RPMI7951 (cell line): ENCODE measurements at places on chromosomes 6 and 20. TPM values are rescaled to one million over a fixed set of nuclear protein-coding genes. Genes with fewer than 3 reads are reported as not detected.

DNA sequence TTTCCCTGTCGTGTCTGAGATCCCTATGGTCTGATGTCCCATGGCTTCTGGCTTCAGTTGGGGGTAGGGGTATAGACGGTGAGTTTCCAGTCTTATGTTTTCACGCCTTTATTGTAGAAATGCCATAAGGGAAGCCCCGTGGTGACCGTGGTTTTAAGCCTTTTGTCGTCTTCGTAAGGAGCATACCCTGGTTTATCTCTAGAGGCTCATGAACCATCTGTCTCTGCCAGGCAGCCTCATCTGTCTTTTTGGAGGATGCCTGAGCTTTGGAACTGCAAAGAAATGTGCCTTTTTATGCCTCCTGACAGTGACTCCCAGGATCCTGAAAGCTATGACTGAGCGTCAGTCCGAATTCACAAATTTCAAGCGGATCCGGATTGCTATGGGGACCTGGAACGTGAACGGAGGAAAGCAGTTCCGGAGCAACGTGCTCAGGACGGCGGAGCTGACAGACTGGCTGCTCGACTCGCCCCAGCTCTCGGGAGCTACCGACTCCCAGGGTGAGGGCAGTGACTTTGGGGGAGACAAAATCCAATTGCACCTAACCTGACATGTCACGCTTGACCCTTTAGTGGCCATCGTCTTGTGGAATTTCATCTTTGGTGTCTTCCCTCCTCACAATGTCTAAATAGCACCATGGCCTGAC, 84.6 kb downstream of the SYNJ2 start:
- DNase-seq, result no peak

- DNase-seq, result peak; percentile 73
Observed at GRCh38 chr20:43941476-43942200, 27.0 kb downstream of the TOX2 start.

- no peak for DNase-seq
Observed at GRCh38 chr6:67450641-67451040, 1184.4 kb upstream of the ADGRB3 start.

LAMA4 gene
- 7.6 and 7.7 TPM in 2 replicates for total RNA-seq

DNA sequence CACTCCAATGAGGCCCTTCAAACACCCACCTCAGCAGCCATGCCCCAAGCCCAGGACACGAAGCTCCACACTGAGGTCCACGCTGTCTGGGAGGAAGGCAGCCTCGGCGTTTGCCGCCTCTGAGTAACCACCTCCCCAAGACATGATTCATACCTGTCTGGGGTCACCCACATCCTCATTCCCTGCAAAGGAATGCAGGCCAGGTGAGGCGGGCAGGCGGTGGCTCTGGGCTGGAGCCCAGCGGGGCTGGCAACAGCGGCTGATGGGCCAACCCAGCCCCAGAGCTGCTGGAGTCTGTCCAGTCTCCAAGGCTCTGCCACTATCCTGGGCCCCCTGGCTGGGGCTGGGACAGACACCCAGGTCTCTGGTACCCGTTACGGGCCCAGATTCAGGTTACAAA, 14.8 kb downstream of the PMEPA1 start:
- DNase-seq, result peak; percentile 52

DNA sequence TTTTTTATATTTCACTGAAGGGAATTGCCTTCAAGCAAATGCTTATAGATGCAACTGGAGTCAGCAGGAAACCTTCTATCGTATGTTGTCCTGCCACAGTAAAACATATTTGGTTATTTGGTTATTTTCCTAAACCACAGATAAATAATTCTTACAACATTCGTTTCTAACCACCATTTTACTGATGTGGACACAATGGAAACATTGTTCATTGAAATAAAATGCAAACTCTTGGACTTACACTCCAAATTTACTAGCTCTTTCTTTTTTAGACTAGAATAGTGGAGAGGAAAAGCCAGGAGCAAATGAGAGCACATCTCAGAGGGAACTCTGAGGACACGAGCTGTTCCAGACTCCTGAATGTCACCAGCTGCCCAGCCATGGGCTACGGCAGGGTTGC, 114.8 kb downstream of the RPS12 start:
- DNase-seq, result no peak

DNA sequence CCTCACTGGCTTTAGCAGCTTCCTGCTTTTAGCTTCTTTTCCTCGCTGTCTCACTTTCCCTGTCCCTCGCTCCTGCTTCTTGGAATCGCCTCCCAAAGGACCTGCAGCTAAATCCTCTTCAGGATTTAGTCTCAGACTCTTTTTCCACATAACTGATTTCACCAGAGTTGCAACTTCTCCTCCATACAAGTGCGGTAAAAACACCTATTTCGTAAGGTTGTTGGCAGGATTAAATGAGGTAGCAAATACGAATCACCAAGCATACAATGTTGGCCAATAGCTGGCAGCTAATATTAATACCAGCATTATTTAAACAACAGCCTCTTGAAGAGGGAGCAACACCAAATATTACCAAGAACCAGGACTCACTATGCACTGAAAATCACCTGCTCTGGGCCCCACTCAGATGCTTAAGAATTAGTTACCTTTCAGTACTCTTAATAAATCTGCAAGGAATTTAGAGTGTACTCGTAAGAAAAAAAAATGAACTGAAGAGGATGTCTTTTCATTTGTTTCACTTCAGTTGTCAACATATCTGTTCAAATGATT, 123.0 kb downstream of the DTNBP1 start:
- no peak for DNase-seq

DNA sequence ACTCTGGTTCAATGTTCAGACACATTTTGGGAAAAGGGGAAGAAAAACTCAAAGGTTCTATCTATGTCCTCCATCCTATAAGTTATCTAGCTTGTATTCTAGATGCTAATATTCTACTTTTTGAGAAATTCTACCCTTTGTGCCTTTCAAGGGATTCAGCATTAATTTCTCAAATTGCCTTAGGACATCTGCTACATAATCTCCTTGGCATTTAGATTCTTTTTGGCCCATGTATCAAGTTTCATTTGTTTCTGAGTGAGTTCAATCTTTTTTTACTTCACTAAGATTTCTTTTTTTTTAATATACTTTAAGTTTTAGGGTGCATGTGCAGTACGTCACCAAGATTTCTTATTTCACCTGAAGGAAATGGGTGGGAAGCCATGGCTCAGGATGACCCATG, 232.7 kb upstream of the TENT5A start:
- peak; percentile 45 for DNase-seq

DNA sequence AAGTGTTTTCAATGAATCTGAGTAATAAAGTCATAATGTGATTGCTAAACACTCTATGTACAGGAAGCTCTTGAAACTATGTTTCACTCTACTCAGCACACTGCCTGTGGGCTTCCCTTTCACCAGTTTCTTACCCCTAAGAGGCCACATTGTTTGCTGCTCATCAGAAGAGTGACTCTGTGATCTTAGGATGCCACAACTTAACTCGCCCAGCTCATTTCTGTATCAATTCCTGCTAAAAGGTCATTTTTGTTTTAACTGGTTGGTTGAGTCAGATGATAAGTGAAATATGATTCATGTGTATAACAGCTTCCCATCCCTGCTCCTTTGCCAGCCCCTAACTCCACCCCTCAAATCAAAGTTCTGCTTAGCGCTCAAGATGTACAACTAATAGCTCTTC, 9.8 kb upstream of the NDUFAF4 start:
- DNase-seq, result peak; percentile 16

DNA sequence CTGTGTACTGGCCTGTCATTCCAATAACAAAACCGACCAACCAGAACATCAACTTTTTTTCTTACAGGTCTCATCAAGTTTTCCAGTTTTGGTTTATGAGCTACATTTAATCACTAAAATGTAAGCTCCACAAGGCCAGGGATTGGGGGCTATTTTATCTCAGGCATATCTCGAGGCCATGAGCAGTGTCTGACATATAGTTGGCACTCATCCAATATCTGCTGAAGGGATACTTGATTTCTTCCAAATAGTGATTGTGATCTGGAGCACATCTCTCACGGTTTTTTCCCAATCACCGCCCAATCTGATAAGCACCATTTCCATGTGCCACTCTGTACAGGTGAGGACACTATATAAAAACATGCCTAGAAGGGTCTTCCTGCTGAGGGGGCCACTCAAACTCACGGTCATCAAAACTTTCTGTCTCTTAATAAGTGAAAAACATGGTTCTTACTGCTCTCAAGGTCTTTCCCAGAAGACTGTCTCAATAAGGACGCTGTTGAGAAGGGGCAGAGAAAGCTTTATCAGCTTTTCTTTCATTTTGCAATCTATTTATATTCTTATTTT, 65.5 kb downstream of the MAN1A1 start:
- no peak for DNase-seq

GRCh38 chr20:47274401-47275108, 81.9 kb downstream of the ZMYND8 start:
- DNase-seq, result peak; percentile 98

DNA sequence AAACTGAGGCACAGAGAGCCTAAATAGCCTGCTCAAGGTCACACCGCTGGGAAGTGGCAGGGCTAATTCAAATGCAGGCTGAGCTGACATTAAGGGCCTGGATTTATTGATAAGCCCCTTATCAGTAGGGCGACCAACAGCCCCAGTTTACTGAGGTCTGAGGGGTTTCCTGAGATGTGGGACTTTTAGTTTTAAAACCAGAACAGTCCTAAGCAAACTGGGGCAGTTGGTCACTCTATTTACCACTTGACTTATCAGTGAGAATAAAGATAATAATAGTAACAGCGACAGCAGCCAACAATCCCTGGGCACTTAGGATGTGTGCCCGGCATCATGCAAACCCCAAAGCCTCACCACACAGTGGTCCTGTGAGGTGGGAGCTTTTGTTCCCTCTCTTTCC, 27.6 kb downstream of the PREX1 start:
- no peak for DNase-seq

SASH1 gene
- total RNA-seq, result 16.1 and 27.4 TPM in 2 replicates

DNA sequence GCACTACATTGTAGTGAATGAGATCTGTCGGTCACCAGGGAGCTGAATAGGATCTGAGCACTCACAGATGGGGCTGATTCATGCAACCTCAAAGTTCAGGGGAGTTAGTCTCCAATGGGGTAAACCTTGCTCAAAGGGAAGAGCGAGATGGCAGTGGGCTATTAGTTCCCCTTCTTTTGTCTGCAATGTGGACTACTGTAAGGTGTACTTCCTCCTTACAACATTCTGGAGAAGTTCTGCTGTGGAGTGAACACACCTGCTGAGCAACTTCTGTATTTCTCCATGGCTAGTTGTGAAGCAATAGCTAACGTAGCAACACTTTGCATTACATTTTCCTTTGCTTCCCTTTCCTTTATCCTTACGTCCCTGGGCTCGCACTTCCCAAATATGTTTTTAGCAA, 134.3 kb upstream of the B3GAT2 start:
- no peak for DNase-seq

DNA sequence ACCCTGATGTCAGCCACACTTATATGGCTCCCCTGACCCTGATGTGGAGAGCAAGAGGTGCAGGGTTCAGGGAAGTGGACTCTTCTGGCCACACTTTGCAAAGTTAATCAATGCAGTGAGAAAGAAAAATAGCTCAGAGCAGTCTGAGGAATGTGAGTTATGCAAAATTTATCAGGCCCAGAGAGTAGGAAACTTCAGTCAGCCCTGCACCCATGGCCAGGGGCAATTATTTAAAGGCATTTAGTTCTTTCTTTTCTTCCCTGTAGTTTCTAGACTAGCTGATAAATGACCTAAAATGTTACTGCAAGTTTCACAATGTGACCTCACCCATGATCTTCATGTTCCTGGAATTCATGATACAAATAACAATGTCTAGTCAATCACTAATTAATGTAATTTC, 143.7 kb upstream of the GGTLC1 start:
- DNase-seq, result no peak

- DNase-seq, result peak; percentile 56
Observed at GRCh38 chr6:56072856-56073255, 174.5 kb downstream of the COL21A1 start.

GRCh38 chr6:10078581-10078980, 336.3 kb downstream of the TFAP2A start:
- DNase-seq, result no peak

DNA sequence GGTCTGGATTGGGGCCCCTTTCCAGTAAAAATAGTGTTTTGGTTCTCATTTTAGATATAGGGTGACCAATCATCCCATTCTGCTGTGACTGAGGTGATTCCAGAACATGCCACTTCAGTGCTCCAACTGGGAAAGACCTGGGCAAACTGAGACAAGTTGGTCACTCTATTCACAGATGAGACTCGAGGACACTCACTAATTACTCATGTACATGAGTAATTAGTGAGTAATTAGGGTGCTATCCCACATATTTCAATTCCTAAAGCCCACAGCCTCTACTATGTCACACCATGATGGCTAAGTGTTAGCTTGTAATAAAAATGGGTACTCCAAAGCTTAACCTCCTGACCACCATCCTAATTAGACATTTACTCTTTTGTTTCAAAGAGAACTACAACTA, 86.0 kb downstream of the CBLN4 start:
- DNase-seq, result no peak

- peak; percentile 86 for DNase-seq
Observed at GRCh38 chr6:112016320-112016719, 37.6 kb upstream of the CCN6 start.

DNA sequence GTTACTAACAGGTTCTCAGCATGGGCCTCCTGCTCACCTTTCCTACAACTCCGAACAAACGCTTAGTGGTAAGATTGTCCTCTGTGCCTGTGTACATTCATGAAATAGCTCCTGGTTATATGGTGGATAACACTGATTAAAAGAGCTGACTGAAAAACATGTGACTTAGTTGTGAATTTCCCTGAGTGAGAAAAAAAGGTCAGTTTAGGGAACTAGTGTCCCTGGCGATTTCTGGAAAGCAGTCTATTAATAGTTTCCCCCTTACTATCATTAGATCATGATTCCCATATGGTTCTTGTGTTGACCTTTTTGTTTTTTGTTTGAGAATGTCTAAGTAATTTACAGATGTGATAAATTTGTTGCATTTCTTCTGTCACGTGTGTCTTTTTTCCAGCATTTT, 15.6 kb downstream of the SNRPC start:
- DNase-seq, result no peak
